HuH-7 (cell line): ENCODE measurements at places on chromosomes 1 and 21.

DNA sequence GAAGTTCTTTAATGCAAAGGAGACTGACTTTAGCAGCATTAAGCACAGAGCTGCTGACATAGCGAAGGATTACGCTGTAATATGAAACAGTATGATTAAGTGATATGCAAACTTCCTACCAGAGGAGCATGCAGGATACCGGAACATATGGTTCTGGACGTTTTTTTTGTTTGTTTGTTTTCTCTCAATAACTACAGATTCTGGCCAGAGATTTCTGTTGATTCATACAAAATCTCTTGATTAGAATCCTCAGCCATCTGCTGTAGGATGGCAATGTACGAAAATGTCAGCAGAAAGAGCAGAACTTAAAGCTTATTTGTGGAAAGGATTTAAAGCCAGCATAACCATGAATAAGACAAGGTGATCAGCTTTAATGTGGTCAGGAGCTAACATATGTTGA is 970.7 kb downstream of the KCNT2 start:
- no peak for DNase-seq

- no peak for DNase-seq
These were observed 59.4 kb downstream of the SLC30A7 start for GRCh38 chr1:100955322-100955721.

DNA sequence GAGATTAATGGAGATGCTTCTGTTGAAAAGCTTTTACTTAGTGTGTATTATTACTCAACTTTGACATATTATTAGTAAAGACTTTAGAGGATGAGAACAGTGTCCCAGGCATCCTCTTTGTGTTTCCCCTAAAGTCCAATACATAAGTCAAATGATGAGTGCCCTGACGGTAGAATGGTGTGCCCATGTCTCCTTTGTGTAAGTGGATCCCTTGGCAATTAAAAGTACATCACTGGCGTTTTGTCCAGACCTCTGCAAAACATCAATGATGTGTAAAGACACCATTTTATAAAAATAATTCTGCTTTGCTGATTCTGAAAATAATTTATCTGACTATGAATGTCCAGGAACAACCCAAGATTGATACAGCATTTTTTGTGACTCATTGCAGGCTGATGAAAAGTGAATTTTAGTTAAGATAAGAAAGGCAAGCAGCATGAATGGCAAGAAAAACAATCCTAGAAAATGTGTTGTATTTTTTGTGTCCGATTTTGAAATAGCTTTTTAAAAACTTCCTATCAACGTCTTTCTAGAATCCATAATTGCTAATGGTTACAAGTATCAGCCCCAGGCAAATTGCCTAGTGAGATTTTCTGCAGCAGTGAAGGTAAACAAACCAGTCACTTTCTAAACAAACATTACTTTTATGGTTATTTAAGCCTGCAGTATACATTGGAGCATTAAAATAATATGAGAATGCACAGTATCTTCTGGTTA is 251.5 kb downstream of the PTPRC start:
- no peak for DNase-seq

DNA sequence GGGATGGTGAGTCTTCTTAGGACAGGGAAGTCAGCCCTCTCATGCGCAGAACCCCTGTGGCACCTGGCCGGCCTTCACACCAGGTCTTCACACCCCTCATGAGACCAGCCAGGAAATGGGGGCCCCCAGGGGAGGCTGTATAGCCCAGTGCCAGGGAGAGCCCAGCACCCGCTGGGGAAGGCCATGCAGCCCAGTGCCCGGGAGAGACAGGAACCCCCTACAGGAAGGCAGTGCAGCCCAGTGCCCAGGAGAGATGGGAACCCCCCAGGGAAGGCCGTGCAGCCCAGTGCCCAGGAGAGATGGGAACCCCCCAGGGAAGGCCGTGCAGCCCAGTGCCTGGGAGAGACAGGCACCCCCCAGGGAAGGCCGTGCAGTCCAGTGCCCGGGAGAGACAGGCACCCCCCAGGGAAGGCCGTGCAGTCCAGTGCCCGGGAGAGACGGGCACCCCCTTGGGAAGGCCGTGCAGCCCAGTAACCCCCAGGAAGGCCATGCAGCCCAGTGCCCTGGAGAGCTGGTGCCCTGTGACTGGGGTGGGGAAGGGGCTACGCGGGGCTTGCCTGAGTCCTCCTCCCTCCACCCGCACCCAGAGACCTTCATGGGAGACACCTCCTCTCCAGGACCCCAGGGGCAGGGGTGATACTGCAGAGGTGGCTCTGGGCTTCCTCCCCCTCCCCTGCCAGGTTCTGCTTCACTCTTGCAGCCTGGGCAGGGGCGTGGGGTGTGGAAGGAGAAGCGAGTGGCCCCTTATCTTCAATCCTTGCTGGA is 110.5 kb upstream of the COL6A1 start:
- DNase-seq, result no peak

DNA sequence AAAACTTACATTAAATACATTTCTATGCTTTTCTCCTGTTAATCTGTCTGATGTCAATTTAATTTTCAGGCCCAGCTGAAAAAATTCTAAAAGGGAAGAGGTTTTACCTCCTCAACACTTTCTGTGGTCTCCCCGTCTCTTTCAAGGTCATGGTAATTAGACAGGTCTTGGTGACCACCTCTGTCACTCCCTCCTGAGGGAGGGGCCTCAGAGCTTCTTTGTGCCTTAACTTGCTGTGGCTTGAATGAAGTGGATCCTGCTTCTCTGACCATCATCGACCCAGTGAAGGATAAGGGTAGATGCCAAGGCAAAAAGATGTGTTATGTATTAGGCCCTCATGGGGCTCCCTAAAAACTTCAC is 40.8 kb upstream of the OSBPL9 start:
- no peak for DNase-seq

- DNase-seq, result peak; percentile 19
These were observed 1.1 kb downstream of the ADGRL2 start for GRCh38 chr1:81801651-81802456.

DNA sequence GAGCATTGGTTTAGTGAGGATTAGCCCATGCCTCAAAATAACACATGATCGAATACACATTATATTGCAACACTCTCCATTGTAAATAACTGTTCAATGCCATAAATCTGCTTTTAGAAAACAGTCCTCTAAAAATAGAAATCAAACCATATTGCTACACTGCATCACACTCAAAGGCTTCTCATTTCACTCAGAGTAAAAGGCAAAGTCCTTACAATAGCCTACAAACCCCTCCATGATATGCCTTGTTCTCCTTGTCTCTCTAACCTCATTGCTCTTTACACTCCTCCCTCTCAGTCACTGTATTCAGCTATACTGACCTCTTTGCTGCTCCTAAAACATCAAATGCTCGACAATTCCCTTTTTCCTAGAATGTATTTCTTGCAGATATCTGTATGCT is 64.2 kb downstream of the CYYR1 start:
- DNase-seq, result no peak

- no peak for DNase-seq
These were observed 93.0 kb upstream of the SLC44A3 start for GRCh38 chr1:94726981-94727685.

DNA sequence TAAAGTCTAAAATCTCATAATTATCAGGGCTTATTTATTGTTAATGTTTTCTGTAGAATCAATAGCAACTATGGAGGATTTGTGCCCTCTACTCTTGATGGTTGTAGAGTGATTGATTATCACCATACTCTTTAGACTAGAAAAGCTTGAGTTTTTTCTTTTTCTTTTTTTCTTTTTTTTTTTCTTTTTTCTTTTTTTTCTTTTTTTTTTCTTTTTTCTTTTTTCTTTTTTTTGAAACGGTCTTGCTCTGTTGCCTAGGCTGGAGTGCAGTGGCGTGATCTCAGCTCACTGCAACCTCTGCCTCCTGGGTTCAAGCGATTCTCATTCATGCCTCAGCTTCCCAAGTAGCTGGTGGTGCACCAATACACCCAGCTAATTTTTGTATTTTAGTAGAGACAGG is 29.7 kb downstream of the TOR1AIP1 start:
- no peak for DNase-seq

- no peak for DNase-seq
These were observed 11.0 kb upstream of the KCNA2 start for GRCh38 chr1:110617116-110617515.

- peak; percentile 80 for DNase-seq
These were observed 24.0 kb downstream of the QSOX1 start for GRCh38 chr1:180178511-180179161.

DNA sequence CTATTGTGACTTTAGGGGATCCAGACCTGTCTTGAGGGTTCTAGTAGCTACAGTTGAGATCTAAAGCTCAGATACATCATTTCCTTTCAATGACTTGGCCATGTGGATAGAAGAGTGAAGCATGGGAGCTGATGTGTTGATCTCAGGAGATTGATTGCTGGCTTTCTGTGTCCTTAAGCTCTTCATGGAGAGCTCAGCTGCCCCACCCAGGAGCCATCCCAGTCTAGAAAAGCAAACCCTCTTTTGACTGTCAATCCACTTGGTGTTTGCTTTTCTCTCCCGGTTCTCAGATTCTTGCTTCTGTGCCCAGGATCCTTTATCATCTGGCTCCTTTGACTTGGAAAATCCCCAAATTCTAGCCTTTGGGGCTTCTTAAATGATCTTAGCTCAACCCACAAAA is 87.2 kb downstream of the ATP1A1 start:
- no peak for DNase-seq

DNA sequence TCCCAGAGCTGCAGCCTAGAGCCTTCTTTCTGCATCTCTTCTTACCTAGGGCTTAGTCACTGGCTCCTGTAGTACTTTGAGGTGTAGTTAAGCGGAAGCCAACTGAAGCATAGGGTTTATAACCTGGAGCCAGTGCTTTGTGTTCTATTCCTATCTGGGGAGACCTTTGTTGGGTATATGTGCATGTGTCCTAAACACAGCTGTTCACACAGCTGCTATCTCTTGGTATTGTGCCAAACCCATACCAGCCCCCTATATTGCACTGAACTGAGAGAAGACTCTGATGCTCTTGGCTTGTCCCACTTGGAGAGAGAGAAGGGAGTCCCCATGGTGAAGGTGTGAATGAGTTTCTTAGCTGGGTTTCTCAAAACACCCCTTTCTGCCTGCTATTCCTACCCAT is 17.2 kb upstream of the NFASC start:
- DNase-seq, result no peak

DNA sequence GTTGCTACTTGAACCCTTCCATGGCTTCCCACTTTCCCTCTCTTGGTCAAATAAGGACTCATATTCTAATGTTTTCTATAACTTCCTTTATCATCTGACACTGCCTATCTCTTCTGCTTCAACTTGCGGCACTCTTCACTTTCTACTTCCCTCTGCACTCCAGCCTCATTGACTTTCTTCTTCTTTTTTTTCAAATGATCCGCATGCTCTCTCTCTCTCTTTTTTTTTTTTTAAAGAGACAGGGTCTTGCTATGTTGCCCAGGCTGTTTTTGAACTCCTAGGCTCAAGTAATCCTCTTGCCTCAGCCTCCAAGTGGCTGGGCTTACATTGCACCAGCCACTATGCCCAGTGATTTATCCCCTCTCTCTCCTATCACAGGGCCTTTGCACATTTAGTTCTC is 7.3 kb upstream of the IL10 start:
- no peak for DNase-seq

GRCh38 chr1:240586006-240586405 is 25.9 kb downstream of the GREM2 start:
- no peak for DNase-seq

- no peak for DNase-seq
These were observed 162.7 kb downstream of the ZNF648 start for GRCh38 chr1:181898773-181899172.

DNA sequence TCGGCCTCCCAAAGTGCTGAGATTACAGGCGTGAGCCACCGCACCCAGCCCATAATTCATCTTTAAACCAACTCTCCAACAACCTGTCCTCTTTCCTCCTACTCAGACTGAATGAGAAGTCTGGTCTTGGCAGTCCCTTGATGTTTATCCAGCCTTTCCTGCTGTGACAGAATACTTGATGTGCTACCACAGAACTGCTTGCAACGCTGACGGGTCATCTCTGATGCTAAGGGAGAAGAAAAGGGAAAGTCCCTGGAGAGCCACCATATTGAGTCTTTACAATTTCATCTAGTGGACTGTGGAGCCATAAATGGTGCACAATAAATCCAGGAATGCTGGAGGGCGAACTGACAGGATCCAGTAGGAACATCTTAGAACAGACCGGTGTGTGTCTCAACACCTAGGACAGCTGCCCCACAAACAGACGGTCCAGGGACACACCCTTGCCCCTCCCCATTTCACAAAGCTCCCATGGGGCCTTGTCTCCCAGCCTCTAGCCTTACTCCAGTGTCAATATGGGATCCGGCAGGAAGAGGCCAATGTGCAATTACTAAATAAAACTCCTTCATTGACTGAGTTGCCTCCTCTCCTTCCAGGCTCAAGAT is 30.7 kb downstream of the JAK1 start:
- DNase-seq, result no peak

DNA sequence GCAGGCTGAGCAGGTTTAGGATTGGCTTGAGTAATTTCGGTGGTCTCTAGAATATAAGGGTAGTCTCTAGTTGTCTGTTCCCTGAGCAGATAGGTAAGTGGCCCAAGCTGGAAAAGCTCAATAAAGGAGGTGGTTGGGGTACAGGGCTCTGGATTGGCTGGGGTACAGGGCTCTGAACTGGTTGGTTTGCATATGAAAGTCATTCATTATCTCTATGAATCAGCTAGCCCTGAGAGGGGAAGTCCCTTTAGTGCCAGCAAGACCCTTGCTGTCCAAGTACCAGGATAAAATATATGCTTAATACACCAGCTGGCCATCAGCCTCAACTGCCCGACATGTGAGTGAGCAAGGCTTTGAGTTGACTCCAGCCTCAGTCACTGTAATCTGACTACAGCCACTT is 93.0 kb downstream of the ZBTB18 start:
- DNase-seq, result no peak
